ENCODE measurements at places on chromosomes 5 and 9.

- no peak for DNase-seq
These were observed 36.9 kb upstream of the MED27 start for GRCh38 chr9:132116583-132116982.

- DNase-seq: no peak
These were observed 4.5 kb upstream of the EFNA5 start for GRCh38 chr5:107675201-107675600.

DNA sequence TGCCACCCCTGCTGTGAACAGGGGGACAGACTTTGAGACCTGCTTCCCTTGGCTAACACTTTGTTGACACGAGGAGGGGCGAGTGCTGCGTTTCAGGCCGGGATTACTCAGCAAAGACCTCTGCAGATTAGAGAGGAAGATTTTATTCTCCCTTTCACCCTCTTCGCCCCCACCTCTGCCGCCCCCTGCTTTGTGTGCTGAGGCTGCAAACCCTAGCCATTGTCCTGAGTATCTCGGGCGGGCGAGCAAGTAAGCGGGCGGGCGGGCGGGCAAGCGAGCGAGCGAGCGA, 6.0 kb downstream of the ISL1 start:
- DNase-seq: no peak

DNA sequence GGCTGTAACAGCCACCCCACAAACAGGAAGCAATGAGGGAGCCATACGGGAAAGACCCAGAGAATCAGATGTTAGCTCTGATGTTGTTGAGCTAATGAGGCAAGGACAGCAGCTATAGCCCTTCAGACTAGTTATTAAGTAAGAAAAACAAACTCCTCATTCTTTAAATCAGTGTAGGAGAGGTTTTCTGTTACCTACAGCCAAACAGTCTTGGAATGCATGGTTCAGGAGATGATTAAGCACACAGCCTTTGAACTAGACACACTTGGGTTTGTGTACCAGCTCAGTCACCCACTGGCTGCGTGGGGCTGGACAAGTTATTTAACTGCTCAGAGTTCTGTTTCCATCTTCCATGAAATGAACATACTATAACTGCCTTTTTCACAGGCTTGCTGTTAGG, 68.1 kb downstream of the SPOCK1 start:
- no peak for DNase-seq

DNA sequence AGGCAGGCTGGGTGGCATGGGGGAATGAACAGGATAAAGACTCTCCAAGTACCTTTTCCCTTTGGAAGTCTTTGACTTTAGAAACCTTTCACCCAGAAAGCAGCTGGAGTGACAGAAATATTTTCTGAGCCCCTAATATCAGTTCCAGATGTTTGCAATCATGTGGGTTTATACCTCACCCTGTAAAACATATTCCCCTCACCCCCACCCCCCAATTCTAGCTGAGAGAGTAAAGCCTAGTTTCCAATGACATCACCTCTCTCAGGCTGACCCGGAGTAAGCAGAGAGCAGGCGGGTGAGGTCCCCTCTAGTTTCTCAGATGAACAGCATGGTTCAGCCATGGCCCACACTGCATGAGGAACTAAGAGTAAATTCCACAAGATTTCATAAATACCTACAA, 82.9 kb upstream of the TRIM32 start:
- DNase-seq: no peak

DNA sequence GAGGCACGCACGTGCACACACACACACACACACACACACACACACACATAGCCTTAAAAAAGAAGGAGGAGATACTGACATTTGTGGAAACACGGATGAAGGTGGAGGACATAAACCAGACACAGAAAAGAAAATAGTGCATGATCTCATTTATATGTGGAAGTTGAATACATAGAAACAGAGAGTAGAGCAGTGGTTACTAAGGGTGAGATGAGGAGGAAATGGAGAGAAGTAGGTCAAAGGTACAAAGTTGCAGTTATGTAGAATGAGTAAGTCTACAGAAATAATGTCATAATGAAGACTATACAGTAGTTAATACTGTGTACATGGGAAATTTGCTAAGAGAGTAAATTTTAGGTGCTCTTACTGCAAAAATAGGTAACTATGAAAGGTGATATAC, 412.2 kb upstream of the CDH9 start:
- DNase-seq: no peak

DNA sequence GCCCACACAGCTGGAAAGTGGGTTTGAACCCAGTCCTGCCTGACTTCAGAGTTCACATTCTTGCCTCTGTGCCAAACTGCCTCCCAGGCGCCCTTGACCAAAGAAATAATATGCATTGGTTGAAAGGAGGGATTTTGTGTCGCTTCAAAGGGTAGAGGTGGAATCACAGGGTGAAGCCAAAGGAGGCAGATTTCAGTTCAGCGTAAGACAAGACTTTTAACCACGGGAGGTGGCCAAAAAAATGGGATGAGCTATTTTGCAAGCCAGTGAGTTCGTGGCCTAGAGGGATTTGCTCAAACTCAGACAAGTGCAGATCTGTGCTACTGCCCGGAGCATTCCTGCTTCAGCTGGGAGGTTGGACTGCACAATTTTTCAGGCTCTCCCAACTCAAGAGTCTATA, 57.6 kb upstream of the RANBP3L start:
- no peak for DNase-seq
